Large intestine (tissue), 12 donors: ENCODE measurements at places on chromosomes 3 and 15. TPM values are rescaled to one million over a fixed set of nuclear protein-coding genes. Genes with fewer than 3 reads are reported as not detected.

TIGIT gene
- 0.24 TPM for polyA plus RNA-seq

TIPIN gene
- polyA plus RNA-seq: 10.3 TPM

CILP gene
- 2.8 TPM for polyA plus RNA-seq

SETD5 gene
- 102 TPM for polyA plus RNA-seq

GPR87 gene
- not detected for polyA plus RNA-seq

EEF1AKMT4 gene
- polyA plus RNA-seq: 5.3 TPM
